ENCODE measurements at places on chromosomes 2 and 18. TPM values are rescaled to one million over a fixed set of nuclear protein-coding genes. Genes with fewer than 3 reads are reported as not detected.

GRCh38 chr18:11994336-11994702 lies 13.0 kb downstream of the IMPA2 start:
- H3K27ac ChIP-seq, result peak overlapping the region; percentile 80
- no peaks in the 10 kb centered on the region for H3K36me3 ChIP-seq
- no peak for DNase-seq
- peaks cover 32% of the 10 kb centered on the region for H3K4me1 ChIP-seq

GRCh38 chr18:75871596-75871995 lies 444.1 kb upstream of the SMIM21 start:
- no peaks in the 10 kb centered on the region for H3K4me1 ChIP-seq
- H3K4me3 ChIP-seq, result no peak overlapping the region
- H3K36me3 ChIP-seq, result no peaks in the 10 kb centered on the region
- peak; percentile 6 for DNase-seq

Gene LYG2
- total RNA-seq, result not detected

Gene IGFBP2
- total RNA-seq, result 2,855 TPM

- no peaks in the 10 kb centered on the region for H3K27me3 ChIP-seq
- H3K4me3 ChIP-seq, result peak overlapping the region; percentile 50
- peak overlapping the region; percentile 94 for H3K27ac ChIP-seq
- DNase-seq, result no peak
- peaks cover 3% of the 10 kb centered on the region for H3K36me3 ChIP-seq
These were observed 108.5 kb upstream of the COL5A2 start for GRCh38 chr2:189287982-189288521.

DNA sequence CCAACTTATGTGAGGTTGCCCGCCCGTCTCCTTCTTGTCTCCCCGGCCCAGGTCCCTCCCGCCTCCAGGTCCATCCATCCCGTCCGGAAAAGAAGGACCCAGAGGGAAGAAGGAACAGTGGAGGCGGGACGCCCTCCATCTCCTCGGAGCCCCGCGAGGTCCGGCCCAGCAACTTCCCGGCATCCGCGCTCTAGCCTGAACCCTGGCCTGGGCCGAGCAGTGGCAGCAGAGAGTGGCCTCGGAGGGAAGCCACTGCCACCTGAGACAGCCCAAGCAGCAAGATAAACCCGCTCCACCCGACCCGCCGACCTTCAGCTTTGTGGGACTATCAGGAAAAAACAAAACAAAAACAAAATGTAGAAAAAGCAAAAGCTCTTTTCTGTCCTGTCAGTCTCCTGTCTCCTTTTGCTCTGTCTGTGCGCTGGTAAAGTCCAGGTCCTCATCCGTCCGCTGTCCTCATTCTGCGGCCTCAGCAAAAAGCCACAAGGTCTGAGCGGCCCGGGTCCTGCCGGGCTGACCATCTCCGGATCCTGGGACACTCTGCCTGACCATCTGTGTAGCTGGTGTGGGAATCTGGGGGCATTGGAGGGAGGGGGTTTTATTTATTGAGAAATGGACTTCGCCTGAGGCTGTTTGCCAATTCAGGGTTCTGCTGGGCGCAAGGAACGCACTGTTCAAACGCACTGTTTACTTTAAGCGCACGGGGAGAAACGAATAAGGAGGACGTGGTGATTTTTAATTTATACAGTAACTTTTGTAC lies 3.1 kb downstream of the DLX1 start:
- peak overlapping the region; percentile 99 for H3K4me3 ChIP-seq
- no peak for DNase-seq
- peaks cover 60% of the 10 kb centered on the region for H3K4me1 ChIP-seq
- H3K27me3 ChIP-seq, result no peaks in the 10 kb centered on the region

DNA sequence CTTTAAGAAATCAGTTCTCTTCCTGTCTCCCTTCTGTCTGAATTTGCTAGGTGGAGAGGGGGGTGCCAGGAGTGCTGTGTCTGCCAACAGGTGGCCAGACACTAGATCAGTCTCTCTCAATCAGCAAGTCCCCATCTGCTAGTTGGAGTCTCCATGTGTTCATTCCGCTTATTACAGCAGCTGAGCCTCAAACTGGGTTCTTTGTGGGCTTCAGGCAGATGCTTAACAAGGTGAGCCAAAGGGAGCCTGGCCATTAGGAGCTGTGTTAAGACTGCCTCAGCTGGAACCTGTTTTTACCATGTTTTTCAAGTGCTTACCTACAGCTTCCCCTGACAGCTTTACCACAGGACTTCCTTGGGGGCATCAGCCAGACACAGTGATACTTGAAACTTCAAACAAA lies 401.9 kb downstream of the LRP1B start:
- no peak for DNase-seq
- H3K4me1 ChIP-seq, result no peaks in the 10 kb centered on the region
- no peak overlapping the region for H3K4me3 ChIP-seq
- H3K27me3 ChIP-seq, result no peaks in the 10 kb centered on the region
- no peak overlapping the region for H3K27ac ChIP-seq
- H3K36me3 ChIP-seq, result no peaks in the 10 kb centered on the region

Gene RNF144A
- total RNA-seq, result 9.6 TPM

Gene HS6ST1
- total RNA-seq, result 42.6 TPM

- H3K27ac ChIP-seq, result no peak overlapping the region
- peak; percentile 73 for DNase-seq
- no peaks in the 10 kb centered on the region for H3K4me1 ChIP-seq
- no peak overlapping the region for H3K4me3 ChIP-seq
These were observed 90.5 kb downstream of the NDUFA10 start for GRCh38 chr2:239934571-239935171.

GRCh38 chr18:12102136-12102842 lies 8.6 kb downstream of the ANKRD62 start:
- no peak for DNase-seq
- no peak overlapping the region for H3K27ac ChIP-seq
- H3K4me1 ChIP-seq, result no peaks in the 10 kb centered on the region
- no peaks in the 10 kb centered on the region for H3K36me3 ChIP-seq

DNA sequence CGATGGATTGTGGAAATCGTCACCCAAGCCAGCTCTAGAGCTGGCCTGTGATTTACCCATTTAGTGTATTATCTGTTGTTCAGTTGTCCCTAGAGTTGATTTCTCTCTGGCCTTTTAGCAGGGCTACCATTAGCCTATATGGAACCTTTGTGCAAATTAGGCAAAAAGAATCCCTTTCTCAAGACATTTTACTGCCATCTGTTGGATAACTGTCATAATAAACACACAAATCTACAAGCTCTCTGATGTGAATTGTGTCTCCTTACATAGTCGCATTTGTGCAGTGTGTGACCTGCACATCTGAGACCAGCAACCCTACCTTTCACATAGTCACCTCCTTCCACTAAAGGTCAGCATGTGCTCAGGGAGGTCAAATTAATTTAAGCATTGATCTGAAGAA lies 34.0 kb downstream of the LOXHD1 start:
- H3K36me3 ChIP-seq, result no peaks in the 10 kb centered on the region
- H3K27me3 ChIP-seq, result peaks cover 27% of the 10 kb centered on the region
- H3K4me1 ChIP-seq, result no peaks in the 10 kb centered on the region
- no peak for DNase-seq
- H3K4me3 ChIP-seq, result no peak overlapping the region

DNA sequence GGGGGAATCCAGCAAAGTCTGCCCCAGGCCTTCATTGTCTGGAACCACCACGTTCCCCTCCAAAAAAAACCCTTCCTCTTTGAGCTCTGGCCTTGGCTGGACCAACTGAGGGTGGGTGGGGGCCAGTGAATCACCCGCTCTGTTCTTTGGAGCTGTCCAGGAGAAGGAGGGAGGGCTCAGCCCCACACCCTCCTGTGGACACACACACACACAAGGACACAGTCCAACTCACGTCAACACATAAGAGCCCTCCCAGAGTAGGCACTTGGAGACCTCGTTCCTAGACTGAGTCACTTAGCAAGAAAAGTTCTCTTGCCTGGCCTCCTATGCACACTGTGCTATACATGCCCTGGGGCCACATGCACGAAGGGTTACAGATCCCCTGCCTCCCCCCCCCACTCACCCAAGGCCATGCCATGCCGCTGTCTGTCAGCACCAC lies 1.2 kb upstream of the TNS1 start:
- H3K27me3 ChIP-seq, result no peaks in the 10 kb centered on the region
- peaks cover 79% of the 10 kb centered on the region for H3K4me1 ChIP-seq
- peak; percentile 87 for DNase-seq
- H3K36me3 ChIP-seq, result no peaks in the 10 kb centered on the region
- H3K4me3 ChIP-seq, result peak overlapping the region; percentile 60

Gene CCL20
- total RNA-seq, result not detected

Gene LHCGR
- total RNA-seq, result not detected

- H3K27me3 ChIP-seq, result no peaks in the 10 kb centered on the region
- peaks cover 3% of the 10 kb centered on the region for H3K36me3 ChIP-seq
- H3K27ac ChIP-seq, result peak overlapping the region; percentile 92
- H3K4me1 ChIP-seq, result peaks cover 53% of the 10 kb centered on the region
- peak overlapping the region; percentile 98 for H3K4me3 ChIP-seq
- DNase-seq, result peak; percentile 87
These were observed 368 bp downstream of the TMEFF2 start for GRCh38 chr2:192194265-192194865.

DNA sequence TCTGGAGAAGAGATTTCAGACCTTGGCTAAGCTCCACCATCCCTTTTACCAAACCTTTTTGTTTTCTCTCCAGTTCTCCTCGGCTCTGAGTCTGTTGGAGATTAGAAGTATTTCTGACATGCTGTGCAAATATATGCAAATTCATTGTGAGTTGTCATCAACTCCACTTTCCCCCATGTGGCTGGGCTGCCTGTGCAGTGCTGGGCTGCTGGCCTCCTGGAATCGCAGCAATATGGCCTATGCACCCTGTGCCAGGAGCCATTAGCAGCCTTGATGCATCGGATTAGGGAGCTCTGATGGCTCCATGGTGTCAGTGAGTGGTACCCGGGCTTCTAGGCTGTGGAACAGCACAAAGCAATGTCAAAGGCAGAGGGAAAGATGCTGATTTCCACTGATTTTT lies 80.0 kb downstream of the GPR39 start:
- no peak overlapping the region for H3K27ac ChIP-seq
- H3K36me3 ChIP-seq, result no peaks in the 10 kb centered on the region
- H3K4me1 ChIP-seq, result no peaks in the 10 kb centered on the region
- no peaks in the 10 kb centered on the region for H3K27me3 ChIP-seq
- H3K4me3 ChIP-seq, result no peak overlapping the region

DNA sequence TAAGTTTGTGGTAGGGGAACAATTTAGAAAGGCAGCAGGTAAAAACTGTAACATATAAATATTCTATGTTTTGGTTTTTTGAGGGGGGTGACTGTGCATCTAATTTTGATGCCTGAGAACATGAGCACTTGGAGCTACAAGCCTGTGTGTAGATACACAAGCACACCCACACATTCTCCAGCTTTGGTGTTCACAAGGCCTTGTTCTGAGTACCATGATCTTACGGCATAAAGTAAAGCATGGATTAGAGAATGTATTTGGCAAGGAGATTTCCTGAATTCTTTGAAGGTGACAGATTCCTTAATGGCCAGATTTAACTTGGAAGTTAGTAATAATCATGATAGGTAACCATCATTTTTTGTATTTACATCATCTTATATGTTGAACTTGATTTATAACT lies 42.7 kb downstream of the MAP3K20 start:
- no peaks in the 10 kb centered on the region for H3K27me3 ChIP-seq
- no peak overlapping the region for H3K4me3 ChIP-seq
- no peak for DNase-seq
- H3K36me3 ChIP-seq, result peaks cover 10% of the 10 kb centered on the region
- no peak overlapping the region for H3K27ac ChIP-seq

GRCh38 chr2:127640082-127641072 lies 5.6 kb upstream of the GPR17 start:
- H3K4me1 ChIP-seq, result peaks cover 32% of the 10 kb centered on the region
- no peak overlapping the region for H3K4me3 ChIP-seq
- no peaks in the 10 kb centered on the region for H3K27me3 ChIP-seq

Gene OSR1
- 6.1 TPM for total RNA-seq

- no peaks in the 10 kb centered on the region for H3K4me1 ChIP-seq
- DNase-seq, result no peak
- no peak overlapping the region for H3K4me3 ChIP-seq
- no peak overlapping the region for H3K27ac ChIP-seq
- H3K27me3 ChIP-seq, result no peaks in the 10 kb centered on the region
These were observed 143.2 kb upstream of the KYNU start for GRCh38 chr2:142734231-142734630.

- H3K4me1 ChIP-seq, result no peaks in the 10 kb centered on the region
- no peaks in the 10 kb centered on the region for H3K27me3 ChIP-seq
- H3K36me3 ChIP-seq, result peaks cover 10% of the 10 kb centered on the region
- no peak for DNase-seq
- no peak overlapping the region for H3K4me3 ChIP-seq
These were observed 112.3 kb downstream of the RNF144A start for GRCh38 chr2:7029291-7030059.

DNA sequence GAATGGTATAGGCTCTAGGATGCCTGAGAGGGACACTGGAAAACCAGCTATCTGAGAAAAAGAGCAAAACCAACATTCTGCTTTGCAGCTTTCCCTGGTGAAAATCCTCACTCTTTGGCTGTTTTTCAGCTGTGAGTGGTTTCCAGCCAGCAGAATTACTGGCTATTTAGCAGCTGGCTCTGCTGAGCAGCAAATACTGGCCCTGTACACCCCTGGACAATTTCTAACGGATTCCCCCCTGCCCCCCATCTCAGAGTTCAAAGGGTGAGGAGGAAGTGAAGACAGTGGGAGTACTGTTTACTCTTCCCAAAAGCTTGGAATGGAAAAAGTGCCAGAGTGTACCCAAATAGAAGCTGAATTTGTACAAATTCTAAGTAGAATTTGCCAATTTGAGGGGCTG lies 26.1 kb upstream of the IMP4 start:
- no peak for DNase-seq
- no peak overlapping the region for H3K27ac ChIP-seq
- no peak overlapping the region for H3K4me3 ChIP-seq
- H3K4me1 ChIP-seq, result no peaks in the 10 kb centered on the region

Gene APCDD1
- 1.4 TPM for total RNA-seq

GRCh38 chr2:127197475-127198385 lies 22.4 kb downstream of the CYP27C1 start:
- no peak overlapping the region for H3K4me3 ChIP-seq
- peak overlapping the region; percentile 67 for H3K27ac ChIP-seq
- H3K4me1 ChIP-seq, result peaks cover 37% of the 10 kb centered on the region
- no peaks in the 10 kb centered on the region for H3K27me3 ChIP-seq

DNA sequence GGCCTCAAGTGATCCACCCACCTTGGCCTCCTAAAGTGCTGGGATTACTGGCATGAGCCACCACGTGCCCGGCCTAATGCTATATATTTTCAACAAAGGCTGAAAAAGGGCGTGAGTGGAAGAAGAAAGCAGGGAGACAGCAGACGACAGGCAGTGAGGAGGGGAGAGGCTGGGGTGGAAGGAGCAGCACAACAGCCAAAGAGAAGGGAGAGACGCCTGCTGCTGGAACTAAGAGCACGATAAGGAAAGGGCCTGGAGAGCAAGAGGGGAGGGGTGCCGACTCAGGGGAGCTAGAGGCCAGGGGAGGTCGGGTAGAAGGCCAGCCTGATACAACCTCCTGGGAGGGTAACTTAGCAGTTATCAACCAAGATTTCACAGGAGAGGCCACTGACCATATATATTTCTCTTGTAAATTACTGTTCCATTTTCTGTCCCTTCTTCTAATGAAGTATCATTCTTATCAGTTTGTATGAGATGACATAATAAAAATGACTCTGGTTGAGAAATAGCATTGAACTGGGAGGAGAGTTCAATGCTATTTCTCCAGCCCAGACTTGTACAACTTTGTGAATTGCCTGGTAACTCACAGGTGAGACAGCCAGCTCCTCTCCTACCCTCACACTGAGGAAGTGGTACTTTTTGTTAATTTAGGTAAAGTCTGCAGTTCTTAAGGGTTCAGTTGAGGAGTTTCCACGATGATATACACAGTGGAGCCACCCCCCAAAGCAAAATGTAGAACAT lies 5.8 kb upstream of the RNU4ATAC start:
- H3K36me3 ChIP-seq, result peaks cover 14% of the 10 kb centered on the region
- no peak overlapping the region for H3K27ac ChIP-seq
- H3K4me3 ChIP-seq, result no peak overlapping the region
- H3K4me1 ChIP-seq, result peaks cover 17% of the 10 kb centered on the region
- H3K27me3 ChIP-seq, result no peaks in the 10 kb centered on the region

Gene REG3G
- total RNA-seq, result not detected

Gene CFAP65
- total RNA-seq, result not detected

Gene COL4A3
- total RNA-seq, result 0.32 TPM

All from osteocyte (in vitro differentiated cells).